ENCODE measurements at places on chromosomes 7 and 10.

DNA sequence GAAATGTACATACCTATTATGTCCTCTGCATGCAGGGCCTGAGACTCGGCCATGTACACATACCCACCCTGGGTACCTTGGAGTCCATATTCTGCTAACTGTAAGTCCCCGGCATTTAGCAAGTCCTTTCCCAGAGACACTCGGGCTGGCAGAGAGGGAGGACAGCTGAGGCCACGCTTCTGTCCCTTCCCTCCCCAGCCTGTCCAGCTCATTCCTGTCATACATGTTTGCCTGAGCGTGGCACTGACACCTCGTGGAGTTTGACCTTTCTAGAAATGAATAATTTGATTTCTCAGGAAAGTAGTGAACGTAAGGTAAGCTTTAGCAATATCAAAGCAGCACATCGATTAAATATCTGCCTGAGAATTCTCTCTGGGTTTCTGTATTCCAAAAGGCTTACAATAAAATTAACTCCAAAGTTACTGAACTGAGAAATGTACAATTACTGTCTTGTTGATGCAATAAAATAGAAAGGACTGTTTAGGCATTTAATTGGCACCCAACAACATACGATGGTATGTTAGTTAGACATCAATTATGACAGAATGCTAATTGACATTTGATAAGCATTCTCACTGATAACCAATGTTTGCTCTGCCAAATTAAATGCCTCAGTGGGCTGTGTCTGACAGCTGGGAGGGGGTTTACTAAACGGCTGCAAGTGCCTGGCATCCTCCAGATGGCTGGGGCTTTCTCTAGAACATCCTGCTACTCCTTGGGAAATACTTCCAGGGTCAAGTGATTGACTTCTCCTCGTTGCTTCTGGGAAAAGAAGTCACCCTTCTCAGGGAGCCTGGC is 221.2 kb downstream of the CCSER2 start:
- no peak for DNase-seq

GRCh38 chr7:91503934-91504555 is 239.8 kb downstream of the FZD1 start:
- no peak for DNase-seq

GRCh38 chr10:102927311-102928010 is 9.4 kb downstream of the CNNM2 start:
- no peak for DNase-seq

DNA sequence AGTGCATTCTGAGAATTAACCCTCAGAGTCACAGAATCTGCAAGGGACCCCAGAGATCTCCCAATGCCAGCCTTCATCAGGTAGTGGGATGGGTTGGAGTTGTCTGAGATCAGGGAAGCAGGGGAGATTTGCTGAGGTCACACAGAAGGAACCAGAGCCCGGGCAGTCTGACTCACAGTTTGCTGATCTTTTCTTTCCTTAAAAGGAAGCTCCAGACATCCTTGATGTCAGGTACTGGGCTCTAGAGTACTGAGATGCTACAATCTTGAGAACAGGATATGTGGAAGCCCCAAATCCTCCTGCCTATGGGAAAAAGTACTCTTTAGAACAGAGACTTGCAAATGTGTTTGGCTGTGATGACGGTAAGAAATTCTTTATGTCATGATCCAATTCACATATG is 706 bp downstream of the TBATA start:
- no peak for DNase-seq

- DNase-seq, result no peak
Observed at GRCh38 chr7:8212638-8213037, 49.3 kb downstream of the ICA1 start.

DNA sequence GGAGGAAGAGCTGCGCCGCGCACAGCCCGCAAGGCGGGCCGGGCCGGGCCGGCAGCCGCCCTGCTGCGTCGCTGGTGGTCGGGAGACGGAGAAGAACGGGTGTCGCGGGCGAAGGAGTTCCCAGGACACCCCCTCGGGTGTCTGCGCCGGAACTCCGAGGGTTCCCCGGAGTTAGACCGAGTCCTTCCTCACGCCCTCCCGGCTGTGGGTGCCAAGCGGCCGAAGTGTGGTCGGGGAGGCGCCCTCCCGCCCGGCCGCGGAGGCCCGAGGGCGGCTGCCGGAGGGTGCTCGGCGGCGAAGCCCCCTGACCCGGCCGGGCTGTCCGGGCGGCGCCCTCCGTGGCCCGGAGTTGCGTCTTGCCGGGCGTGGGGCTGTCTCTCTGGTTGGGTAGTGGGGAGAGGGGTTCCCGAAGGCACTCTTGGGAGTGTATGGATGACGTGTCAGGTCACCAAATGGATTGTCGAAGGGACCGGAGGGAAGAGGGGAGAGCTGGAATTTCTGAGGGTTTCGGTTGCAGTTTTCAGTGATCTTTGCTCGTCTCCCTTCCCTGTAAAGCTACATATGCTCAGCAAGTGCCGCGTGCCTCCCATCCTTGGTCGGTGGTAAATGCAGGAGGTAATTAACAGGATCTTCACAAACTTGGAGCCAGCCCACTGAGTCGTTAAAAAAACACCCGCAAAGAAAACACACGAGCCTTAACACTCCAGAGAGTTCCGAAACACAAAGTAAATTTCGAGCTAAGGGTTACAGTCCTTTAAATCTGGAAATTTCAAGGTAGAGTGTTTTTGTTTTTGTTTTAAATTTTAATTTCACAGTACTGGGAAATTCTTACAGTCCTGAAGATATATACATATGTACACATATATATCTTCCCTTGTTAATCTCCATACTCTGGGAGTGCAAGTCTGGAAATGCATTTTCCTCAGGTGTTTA is 871 bp downstream of the ST7 start:
- peak; percentile 57 for DNase-seq

GRCh38 chr7:45328403-45328981 is 170.9 kb downstream of the RAMP3 start:
- no peak for DNase-seq

Measured in HuH-7.5 (cell line).